ENCODE measurements at places on chromosomes 11 and 22. TPM values are rescaled to one million over a fixed set of nuclear protein-coding genes. Genes with fewer than 3 reads are reported as not detected.

DNA sequence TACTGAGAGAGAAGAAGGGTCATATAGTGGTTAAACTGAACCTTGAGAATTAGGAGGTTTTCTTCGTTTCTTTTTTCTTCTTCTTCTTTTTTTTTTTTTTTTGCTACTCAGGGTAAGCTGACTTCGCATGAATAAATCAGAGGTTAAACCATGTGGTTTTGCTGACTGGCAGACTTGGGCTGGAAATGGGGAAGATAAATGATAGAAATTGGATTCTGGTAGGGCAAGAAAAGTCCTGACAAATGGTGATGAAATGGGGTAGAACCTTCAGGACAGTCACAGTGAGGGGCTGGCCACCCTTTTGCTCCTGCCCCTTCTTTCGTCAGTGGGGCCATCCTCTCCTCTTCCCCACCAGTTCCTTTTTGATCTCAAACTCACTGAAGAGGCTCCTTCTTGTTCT lies 1.6 kb upstream of the SWAP70 start:
- no peak for DNase-seq

- DNase-seq = no peak
Measured at GRCh38 chr11:65654375-65655349, 8.1 kb downstream of the RELA start.

DNA sequence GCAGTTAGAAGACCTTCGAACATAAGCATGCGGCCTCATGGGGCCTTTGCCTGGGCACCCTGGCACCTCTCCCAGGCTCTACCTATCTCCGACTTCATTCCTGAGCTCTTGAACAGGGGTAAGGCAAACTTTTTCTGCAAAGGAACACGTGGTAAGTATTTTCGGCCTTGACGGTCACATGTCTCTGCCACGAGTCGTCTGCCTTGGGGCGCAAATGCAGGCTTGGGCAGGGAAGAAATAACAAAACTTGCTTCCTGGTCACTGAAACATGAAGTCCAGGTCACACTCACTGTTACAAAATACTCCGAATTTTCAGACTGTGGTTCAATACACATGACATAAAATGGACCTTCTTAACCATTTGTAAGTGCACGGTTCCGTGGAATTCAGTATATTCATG lies 3.4 kb upstream of the ASCL2 start:
- no peak for DNase-seq

DNA sequence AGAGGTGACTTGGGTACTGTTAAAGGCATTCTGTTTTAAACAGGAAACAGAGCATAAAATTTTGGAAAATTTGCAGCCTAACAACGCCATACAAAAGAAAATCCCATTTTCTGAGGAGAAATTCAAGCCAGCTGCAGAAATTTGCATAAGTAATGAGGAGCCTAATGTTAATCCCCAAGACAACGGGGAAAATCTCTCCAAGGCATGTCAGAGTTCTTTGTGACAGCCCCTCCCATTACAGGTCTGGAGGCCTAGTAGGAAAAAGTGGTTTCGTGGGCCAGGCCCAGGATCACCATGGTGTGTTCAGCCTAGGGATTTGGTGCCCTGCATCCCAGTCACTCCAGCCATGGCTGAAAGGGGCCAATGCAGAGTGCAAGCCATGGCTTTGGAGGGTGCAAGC lies 1333.1 kb upstream of the TENM4 start:
- no peak for DNase-seq

GRCh38 chr11:1718326-1718725 lies 21.3 kb downstream of the KRTAP5-6 start:
- DNase-seq = no peak

GRCh38 chr11:74683279-74683871 lies 47.9 kb downstream of the CHRDL2 start:
- peak; percentile 82 for DNase-seq

Gene GRIA4
- total RNA-seq = 135 TPM

Gene TMEM41B
- 40.9 TPM for total RNA-seq

Gene CFAP300
- total RNA-seq = 1.4 TPM

Gene RAB39A
- total RNA-seq = 4.4 TPM

Gene KRTAP5-8
- 1.3 TPM for total RNA-seq
